ENCODE measurements at places on chromosomes 1 and 21.

DNA sequence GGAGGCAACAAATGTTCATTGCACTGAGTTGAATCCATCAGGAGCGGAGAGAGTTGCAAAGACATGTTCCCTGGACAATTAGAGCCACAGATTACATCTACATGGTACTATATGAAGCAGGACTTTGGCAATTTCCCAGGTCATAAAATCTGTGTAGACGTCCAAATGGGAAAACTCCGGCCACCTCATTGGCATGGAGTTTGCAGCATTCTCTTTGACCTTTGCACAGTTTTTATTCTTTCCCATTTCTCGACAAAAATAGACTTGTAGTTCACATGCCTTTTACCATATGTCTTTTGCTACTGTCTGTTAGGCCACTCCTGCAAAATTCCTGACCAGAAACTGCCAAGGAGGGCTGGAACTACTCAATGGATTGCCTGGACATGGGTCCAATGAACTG lies 48.2 kb downstream of the UBE2T start:
- no peak for DNase-seq

DNA sequence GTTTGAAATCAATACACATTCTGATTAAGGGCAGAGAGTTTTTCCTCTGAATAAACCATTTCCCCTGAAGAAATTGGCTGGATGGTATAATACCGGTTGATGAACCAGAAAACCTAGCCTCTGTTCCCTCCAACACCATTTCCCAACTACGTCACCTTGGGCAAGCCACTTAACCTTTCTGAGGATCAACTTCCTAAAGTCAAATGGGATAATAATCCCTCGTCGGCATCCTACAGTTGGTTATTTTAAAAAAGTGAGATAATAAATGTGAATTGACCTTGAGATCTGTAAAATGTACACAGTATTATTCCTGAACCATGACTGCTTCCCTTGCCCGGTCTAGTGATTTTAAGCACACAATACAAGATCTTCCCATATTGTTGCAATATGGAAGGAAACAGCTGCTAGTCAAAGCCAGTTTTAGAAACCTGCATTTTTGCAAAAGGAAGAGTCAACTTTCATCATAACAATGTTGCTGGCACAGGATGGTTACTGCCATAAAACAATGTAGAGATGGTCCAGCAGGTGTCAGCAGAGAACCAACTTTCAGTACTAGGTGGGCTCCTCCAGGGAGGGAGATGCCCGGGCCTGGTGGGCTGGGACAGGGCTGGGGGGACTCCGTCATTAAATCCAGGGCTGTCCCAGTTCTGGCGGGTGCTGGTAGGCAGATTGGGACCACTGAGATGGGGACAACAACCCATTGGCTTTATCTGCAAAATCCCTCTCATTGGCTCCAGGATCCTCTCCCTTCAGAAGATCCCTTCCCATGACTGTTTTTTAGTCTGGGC lies 5.2 kb upstream of the HLX start:
- DNase-seq: no peak

- DNase-seq: no peak
Observed at GRCh38 chr1:52572387-52572786, 19.5 kb upstream of the TUT4 start.

DNA sequence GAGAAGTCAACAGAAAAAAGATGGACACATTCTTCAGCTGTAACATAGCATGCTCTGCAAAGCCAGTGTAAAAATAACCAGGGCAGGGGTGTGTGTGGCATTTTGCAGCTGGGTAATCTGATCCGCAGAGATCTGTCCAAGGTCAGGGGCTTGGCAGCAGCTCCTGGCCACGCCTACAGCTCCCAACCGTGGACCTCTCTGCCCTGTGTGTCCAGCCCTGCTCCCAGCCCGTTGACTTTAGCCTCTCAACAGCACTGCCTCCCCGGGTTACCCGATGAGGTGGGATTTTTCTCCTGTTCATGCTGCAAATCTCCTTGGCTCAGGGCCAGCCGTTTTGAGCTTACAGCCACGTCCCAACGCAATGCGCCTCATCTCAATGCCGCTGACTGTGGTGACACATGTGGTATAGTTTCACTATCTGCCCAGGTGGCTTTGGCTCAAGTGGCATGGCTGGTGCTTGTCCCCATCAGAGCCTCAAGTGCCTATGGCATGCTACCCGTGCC lies 68.1 kb downstream of the VWA5B1 start:
- no peak for DNase-seq

- no peak for DNase-seq
Observed at GRCh38 chr1:81733480-81733879, 67.3 kb upstream of the ADGRL2 start.

GRCh38 chr1:196088541-196088940 lies 519.7 kb downstream of the KCNT2 start:
- no peak for DNase-seq

DNA sequence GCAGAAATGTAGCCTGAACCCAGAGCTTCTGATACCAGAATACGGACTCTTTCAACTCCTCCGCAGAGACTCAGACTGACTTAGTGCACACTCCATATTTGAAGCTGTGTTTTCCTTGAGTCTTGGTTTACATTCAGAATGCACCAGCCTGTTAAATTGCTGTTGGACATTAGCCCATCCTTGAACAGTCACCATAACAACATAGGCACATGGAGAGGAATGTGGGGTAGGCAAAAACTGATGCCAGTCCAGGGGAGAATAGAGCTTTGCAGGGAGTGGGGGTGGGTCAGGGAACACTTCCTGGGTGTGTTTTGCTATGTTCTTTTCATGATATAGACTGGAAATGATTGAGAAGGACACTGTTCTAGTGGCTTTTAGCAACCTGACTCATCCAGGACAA lies 76.3 kb upstream of the CACNA1E start:
- DNase-seq: no peak

DNA sequence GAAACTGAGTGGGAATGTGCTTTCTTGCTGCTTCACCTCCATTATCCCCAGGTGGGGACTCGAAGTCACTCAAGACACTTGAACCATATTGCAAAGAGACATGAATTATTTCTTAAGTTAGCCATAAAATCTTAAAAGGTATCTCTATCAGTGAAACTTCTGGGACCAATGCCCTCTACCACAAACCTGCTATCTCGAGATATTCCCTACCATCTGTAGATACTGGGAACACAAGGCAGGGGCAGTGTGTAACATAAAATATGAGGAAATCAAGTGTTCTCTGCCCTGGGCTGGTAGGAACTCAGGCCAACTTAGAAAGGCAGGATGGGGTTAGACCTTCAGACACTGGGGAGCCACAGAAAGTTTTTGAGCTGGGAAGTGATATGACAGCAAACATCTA lies 1.3 kb upstream of the CD58 start:
- DNase-seq: no peak

- DNase-seq: no peak
Observed at GRCh38 chr1:3548156-3548893, 63.0 kb downstream of the MEGF6 start.

GRCh38 chr1:29502225-29502910 lies 266.0 kb downstream of the PTPRU start:
- no peak for DNase-seq

DNA sequence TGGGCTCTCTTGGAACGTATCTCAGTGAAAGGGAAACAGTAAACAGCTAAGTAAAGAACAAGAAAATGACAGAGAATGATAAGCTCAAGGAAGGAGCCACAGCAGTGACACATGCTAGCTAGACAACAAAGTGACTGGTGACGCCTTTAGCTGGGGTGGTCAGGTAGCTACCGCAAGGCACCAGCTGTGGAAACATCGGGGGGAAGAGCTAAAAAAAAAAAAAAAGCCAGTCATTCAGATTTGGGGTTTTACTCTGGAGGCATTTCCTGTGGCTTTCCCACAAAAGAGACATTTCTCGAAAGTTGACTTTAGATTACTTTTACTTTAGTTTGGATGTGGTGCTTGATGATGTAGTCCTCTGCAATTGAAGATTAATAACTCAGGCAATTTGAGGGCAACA lies 2.1 kb downstream of the FHAD1 start:
- DNase-seq: no peak

- DNase-seq: no peak
Observed at GRCh38 chr1:35178874-35179380, 14.0 kb downstream of the SFPQ start.

DNA sequence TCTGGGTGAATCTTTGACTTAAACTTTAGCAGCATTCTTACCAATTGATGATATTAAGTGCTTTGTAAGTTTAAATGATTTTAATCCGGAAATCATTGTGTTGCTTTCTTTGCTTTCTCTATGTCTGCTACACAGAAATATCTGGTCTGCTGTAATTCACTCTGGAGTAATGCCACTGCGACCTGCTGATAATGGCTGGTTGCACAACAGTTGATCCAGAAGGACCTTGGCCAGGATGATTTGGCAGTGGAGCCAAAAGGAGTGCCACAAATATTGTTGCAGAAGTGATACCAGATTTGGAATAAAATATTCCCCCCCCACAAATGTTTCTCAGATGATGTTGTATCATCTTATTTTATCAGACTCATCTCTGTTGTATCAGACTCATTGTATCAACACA lies 2063.9 kb downstream of the MRPL39 start:
- DNase-seq: no peak

- no peak for DNase-seq
Observed at GRCh38 chr21:15850645-15851044, 120.9 kb downstream of the USP25 start.

- DNase-seq: no peak
Observed at GRCh38 chr1:73813716-73814115, 384.3 kb downstream of the LRRIQ3 start.
